ENCODE measurements at places on chromosomes 7 and 10. TPM values are rescaled to one million over a fixed set of nuclear protein-coding genes. Genes with fewer than 3 reads are reported as not detected.

DNA sequence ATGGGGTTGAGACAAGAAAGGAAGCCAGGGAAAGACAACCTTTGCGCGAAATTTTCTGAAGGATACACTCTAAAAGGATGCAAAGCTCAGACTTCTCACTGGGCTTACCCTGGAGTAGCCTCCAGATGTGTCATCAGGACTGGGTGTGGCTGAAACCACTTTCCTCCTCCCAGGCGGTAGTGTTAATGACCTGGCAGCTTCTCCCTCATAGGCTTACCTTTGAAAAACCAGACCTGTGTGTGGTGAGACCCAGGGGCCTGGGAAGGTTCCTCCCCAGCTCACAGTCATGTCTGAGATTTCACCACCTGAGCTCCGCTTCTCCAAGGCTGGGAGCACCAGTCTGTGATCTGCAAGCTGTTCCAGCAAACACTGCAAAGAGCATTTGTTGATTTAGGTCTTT is 93.7 kb downstream of the EPC1 start:
- H3K4me3 ChIP-seq = no peak overlapping the region
- H3K4me1 ChIP-seq = peaks cover 5% of the 10 kb centered on the region
- no peaks in the 10 kb centered on the region for H3K27me3 ChIP-seq
- DNase-seq = peak; percentile 73
- no peaks in the 10 kb centered on the region for H3K36me3 ChIP-seq
- no peak overlapping the region for H3K27ac ChIP-seq

GRCh38 chr7:128352636-128353035 is 8.9 kb downstream of the PRRT4 start:
- DNase-seq = no peak
- H3K4me3 ChIP-seq = no peak overlapping the region
- no peak overlapping the region for H3K27ac ChIP-seq
- H3K4me1 ChIP-seq = no peaks in the 10 kb centered on the region

DNA sequence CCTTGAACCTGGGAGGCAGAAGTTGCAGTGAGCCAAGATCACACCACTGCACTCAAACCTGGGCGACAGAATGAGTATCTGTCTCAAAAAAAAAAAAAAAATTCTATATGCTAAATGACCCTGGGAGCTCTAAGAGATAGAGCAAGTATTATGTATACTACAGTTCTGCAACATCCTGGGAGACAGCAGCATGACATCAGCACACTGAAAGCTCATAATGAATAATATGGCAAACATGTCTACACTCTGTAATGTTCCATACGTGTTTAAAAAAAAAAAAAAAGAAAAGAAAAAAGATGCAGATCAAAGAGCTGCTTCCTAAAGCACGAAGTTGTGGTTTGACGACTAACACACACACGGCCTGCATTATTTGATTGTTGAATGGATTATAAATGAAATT is 72.5 kb downstream of the CUL2 start:
- H3K4me1 ChIP-seq = peaks cover 4% of the 10 kb centered on the region
- DNase-seq = no peak
- peaks cover 29% of the 10 kb centered on the region for H3K36me3 ChIP-seq

DNA sequence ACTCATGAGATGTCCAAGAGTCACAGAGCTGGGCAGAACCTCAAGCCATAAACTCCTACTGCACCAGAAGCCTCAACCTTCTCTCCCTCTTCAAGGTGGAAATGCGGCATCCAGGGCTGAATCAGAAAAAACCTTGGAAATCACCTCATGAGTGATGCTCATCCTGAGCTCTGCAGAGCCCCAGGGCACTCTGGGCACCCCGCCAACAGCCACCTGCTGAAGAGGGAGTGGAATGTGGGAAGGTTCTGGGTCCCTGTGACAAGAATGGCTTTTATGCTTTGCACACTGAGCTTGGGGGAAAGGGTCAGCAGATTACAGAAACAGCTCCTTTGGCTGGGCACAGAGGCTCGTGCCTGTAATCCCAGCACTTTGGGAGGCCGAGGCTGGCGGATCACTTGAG is 18.8 kb downstream of the NUDT1 start:
- no peaks in the 10 kb centered on the region for H3K27me3 ChIP-seq
- no peak overlapping the region for H3K4me3 ChIP-seq
- DNase-seq = no peak
- no peak overlapping the region for H3K27ac ChIP-seq
- H3K4me1 ChIP-seq = no peaks in the 10 kb centered on the region
- H3K36me3 ChIP-seq = no peaks in the 10 kb centered on the region

Gene GPNMB
- total RNA-seq = 38.2 TPM

- no peaks in the 10 kb centered on the region for H3K36me3 ChIP-seq
- no peak overlapping the region for H3K27ac ChIP-seq
- no peaks in the 10 kb centered on the region for H3K4me1 ChIP-seq
- no peak overlapping the region for H3K4me3 ChIP-seq
- peak; percentile 6 for DNase-seq
Observed at GRCh38 chr10:26217396-26218086, 967 bp downstream of the GAD2 start.

GRCh38 chr7:101754424-101755159 is 62.8 kb upstream of the CUX1 start:
- H3K4me3 ChIP-seq = peak overlapping the region; percentile 68
- no peak overlapping the region for H3K27ac ChIP-seq
- DNase-seq = peak; percentile 49

DNA sequence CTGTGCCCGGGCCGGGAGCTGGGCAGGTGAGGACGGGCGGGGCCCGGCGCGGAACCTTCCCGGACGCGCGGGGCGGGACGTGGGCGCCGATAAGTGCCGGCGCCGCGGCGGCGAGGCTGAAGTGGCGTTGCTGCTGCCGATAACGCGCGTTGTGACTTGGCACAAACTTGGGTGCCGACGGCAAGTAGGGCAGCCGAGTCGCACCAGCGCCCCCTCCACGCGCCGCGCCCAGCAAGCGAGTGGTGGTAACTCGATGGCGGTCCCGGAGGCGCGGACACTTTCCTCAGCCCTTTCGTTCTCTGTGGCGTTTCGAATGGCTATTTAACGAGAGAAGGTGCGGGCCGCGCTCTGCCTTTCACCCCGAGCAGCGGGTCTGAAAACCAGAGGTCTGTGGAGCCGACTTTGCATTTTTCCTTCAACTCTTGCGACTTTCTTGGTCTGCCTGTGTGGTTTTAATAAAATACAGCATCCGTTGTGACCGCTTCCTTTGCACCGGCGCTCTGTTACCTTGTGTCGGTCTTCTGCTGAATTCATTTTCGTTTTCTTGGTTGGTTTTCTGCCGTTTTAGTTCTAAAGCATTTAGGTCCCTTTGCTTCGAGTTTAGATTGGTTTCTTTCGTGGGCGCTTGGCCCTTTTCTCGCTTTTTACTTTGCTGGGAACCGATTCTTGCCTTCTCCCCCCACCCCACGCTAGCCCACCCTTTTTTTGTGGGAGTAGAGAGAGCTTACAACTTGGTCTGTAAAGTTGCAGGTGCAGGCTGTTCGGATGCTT is 701 bp downstream of the STK17A start:
- DNase-seq = peak; percentile 75
- peaks cover 40% of the 10 kb centered on the region for H3K4me1 ChIP-seq
- H3K36me3 ChIP-seq = no peaks in the 10 kb centered on the region

DNA sequence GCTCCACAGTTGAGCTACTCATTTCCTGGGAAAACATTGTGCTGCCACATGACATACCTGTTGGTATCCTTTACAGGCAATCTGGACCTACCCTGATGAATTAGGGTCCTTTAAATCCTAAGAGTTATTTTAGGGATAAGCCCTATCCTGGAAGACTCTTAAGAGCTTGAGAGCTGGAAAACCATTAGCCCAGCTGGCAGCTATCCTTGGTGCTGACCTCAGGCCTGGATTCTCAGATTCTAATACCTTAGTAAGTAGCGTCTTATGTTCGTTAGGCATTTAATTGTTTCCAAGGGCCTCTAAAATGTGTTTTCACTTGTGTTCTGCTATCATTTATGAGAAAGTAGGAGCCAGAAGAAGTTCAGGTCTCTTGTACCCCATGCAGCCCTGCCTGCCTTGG is 93.0 kb upstream of the SORCS3 start:
- no peak overlapping the region for H3K4me3 ChIP-seq
- peaks cover 4% of the 10 kb centered on the region for H3K27me3 ChIP-seq
- DNase-seq = peak; percentile 50
- H3K4me1 ChIP-seq = no peaks in the 10 kb centered on the region
- no peaks in the 10 kb centered on the region for H3K36me3 ChIP-seq
- no peak overlapping the region for H3K27ac ChIP-seq

Gene ADCK2
- total RNA-seq = 29.0 TPM

DNA sequence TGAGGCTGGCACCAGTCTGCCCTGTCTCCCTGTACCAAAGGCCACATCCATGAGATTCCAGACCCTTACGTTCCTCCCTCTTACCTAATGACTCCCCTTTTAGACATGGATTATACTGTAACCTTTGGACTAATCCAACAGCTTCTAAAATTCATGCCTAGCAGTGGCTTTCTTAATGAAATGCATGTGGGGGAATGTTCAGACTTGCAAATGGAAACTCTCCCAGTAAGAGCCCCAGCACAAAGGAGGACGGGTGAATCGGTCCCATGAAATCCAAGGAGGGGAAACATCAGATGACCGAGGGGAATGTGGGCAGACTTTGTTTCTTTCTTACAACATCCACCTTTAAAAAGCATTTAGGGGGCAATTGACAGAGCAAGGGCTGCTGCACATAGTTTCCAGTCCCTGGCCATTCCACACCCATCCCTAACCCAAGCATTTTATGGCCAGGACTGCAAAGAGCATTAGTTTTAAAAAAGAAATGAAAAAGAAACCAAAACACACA is 71.5 kb downstream of the COL13A1 start:
- H3K27ac ChIP-seq = no peak overlapping the region
- no peak overlapping the region for H3K4me3 ChIP-seq
- no peaks in the 10 kb centered on the region for H3K27me3 ChIP-seq
- H3K36me3 ChIP-seq = no peaks in the 10 kb centered on the region
- DNase-seq = no peak

DNA sequence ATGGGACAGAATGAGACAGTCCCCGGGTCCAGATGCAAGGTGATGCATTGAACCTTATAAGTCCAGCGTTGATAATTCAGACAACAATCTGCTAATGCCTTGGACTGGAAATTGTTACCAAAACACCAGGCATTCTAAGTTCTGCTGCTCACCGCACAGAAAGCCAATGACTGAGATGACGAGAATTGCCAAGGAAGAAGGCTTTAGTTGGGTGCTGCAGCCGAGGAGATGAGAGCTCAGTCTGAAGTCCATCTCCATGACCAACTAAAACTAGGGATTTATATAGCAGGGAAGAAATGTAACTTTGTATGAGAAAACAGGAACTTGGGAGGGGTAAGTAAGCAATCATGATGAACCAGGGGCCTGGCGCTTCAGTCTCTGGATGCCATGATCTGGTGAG is 68.7 kb downstream of the PRKCQ start:
- H3K4me1 ChIP-seq = no peaks in the 10 kb centered on the region
- no peaks in the 10 kb centered on the region for H3K36me3 ChIP-seq
- H3K27ac ChIP-seq = no peak overlapping the region

- no peak overlapping the region for H3K4me3 ChIP-seq
- H3K27ac ChIP-seq = no peak overlapping the region
- no peaks in the 10 kb centered on the region for H3K36me3 ChIP-seq
- no peak for DNase-seq
- no peaks in the 10 kb centered on the region for H3K27me3 ChIP-seq
Observed at GRCh38 chr10:5376450-5376849, 11.7 kb downstream of the UCN3 start.

DNA sequence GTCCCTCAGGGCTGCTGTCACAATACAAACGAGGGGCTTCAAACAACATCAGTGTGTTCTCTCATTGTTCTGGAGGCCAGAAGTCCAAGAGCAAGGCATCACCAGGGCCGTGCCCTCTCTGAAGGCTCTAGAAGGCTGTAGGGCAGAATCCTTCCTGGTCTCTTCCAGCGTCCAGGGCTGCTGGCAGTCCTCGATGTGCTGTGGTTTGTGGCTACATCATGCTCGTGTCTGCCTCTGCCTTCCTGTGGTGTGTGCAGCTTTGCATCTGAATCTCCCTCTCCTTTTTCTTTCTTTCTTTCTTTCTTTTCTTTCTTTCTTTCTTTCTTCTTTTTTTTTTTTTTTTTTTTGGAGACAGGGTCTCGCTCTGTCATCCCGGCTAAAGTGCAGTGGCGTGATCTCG is 103.5 kb downstream of the INSYN2A start:
- no peak overlapping the region for H3K27ac ChIP-seq
- no peak overlapping the region for H3K4me3 ChIP-seq
- no peaks in the 10 kb centered on the region for H3K36me3 ChIP-seq
- no peaks in the 10 kb centered on the region for H3K27me3 ChIP-seq

- no peaks in the 10 kb centered on the region for H3K36me3 ChIP-seq
- H3K27me3 ChIP-seq = no peaks in the 10 kb centered on the region
- peaks cover 4% of the 10 kb centered on the region for H3K4me1 ChIP-seq
- H3K4me3 ChIP-seq = no peak overlapping the region
Observed at GRCh38 chr10:4981722-4982471, 18.7 kb downstream of the AKR1C1 start.

Gene MBLAC1
- 0.43 TPM for total RNA-seq

GRCh38 chr10:28841625-28842024 is 164.3 kb downstream of the BAMBI start:
- H3K4me3 ChIP-seq = no peak overlapping the region
- H3K27ac ChIP-seq = no peak overlapping the region
- no peaks in the 10 kb centered on the region for H3K4me1 ChIP-seq
- no peaks in the 10 kb centered on the region for H3K27me3 ChIP-seq
- peak; percentile 20 for DNase-seq

DNA sequence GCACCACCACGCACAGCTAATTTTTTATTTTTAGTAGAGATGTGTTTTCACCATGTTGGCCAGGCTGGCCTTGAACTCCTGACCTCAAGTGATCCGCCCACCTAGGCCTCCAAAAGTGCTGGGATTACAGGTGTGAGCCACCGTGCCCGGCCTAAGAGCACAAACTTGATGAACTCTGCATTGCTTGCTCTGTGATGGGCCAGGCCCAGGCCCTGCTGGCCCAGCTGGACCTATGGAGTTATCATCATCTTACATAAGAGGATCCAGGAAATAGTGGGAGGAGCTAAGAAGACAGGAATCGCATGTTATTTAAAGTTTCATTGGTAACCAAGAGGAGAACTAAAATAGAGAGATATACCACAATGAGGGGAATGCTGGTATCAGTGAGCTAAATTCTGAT is 86.9 kb downstream of the DAGLB start:
- H3K4me1 ChIP-seq = no peaks in the 10 kb centered on the region
- H3K36me3 ChIP-seq = no peaks in the 10 kb centered on the region
- no peak overlapping the region for H3K27ac ChIP-seq
- no peak overlapping the region for H3K4me3 ChIP-seq
- no peaks in the 10 kb centered on the region for H3K27me3 ChIP-seq

GRCh38 chr10:67934336-67934735 is 49.9 kb downstream of the SIRT1 start:
- H3K27ac ChIP-seq = 0 out of 2 replicates have a peak overlapping the region, but pooled peaks have one; percentile 6
- H3K4me1 ChIP-seq = peaks cover 19% of the 10 kb centered on the region
- H3K4me3 ChIP-seq = no peak overlapping the region

Gene EPO
- total RNA-seq = not detected

Measured in GM23248 (cell line).